ENCODE measurements at places on chromosomes 3 and 15.
A peak's percentile ranks its signal among the peaks of the same experiment; 100 is the strongest.

- no peak for DNase-seq
Observed at GRCh38 chr3:73431183-73431900, 193.4 kb downstream of the PDZRN3 start.

DNA sequence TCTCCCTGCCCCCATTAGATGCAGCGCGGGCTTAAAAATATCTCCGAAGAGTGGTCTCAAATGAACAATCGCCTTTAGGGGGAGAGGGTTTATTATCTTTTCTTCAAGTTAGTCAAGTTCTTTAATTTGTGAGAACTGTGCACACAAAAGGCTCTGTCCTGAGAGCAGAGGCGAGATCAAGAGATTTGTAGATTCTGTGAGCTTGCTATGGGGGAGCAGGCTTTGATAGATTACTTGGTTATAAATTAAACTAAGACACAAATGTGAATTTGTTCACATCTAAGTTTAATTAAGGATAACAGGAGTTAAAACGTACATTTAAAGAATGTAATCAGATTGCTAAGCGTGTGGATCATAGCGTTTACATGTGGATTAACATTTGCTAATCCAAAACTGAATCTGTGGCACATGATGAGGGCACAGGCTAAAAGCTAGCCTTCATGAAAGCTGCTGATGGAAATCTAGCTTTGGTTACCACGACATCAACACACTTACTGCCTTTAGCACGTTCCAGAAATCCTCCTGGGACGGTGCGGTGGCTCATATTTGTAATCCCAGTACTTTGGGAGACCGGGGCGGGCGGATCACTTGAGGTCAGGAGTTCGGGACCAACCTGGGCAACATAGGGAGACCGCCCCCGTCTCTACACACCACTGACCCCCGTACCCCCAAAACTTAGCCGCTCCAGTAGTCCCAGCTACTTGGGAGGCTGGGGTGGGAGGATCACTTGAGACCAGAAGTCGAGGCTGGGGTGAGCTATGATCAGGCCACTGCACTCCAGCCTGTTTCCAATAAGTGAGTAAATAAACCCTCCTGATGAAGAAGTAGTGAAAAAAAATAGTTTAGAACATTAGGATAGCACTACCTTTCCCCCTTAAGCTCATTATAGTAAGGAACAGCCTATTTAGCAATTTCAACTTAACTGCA, 1.0 kb upstream of the PRTG start:
- no peak for DNase-seq

DNA sequence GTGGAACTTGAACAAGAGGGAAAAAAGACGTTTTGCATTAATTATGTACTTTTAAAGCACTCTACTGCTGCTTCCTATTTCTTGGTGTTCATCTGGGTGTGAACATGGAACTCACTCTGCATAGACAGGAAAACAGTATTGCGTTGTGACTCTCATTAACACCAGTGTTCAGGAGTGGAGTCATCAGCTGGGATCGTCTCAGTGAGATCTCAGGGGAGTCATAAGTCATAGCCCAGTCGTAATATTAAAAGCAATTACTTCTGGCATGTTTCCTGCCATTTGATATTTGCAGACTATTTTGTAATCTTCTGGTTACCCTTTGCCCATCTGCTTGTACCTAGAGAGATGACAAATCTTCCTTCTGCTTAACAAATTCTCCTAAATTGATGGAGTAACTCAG, 462.0 kb upstream of the ATP11B start:
- DNase-seq: no peak

GRCh38 chr3:30646181-30646876, 39.9 kb downstream of the TGFBR2 start:
- no peak for DNase-seq

- DNase-seq: no peak
Observed at GRCh38 chr3:152957491-152957890, 122.6 kb downstream of the P2RY1 start.

DNA sequence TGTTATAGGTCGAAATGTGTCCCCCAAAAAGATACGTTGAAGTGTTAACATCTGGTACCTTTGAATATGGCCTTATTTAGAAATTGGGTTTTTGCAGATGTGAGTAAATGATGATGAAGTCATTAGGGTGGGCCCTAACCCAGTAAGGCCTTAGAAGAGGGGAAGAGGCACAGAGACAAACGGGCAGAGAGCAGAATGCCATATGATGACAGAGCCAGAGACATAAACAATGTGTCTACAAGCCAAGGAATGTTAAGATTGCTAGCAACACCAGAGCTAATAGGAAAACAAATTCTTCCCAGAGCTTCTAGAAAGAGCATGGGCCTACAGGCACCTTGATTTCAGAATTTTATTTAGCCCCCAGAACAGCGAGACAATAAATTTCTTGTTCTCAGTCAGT, 693.1 kb upstream of the NECTIN3 start:
- DNase-seq: no peak

DNA sequence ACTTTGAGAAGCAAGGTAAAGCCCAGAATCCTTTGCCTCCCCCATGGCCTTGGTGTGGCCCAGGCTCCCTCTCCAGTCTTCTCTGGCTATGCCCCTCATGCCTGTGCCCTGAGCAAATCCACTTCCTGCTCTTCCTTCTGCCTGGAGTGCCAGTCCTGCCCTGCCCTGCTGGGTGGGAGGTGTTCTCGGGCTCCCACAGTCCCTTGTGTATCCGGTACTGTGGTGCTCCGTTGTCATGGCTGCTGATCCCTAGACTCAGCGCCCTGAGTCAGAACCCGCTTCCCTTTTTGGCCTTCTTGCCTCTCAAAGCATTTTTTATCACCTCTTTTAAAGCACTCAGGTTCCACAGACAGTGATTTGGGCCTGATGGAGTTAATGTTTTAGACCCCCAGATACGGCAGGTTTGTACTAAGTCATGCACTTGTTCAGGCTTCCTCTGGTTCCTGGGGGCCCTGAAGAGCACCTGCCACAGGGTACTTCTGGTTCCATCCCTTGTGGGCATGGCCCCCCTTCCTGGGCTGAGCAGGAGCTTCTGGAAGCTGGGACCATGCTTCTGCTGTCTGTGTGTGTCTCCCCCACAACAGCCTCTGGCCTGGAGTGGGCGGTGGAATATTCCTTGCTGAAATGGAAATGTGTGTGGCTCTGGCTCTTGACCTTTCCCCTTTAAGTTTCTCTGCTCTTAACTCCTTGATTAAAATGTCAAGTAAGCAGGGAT, 29.6 kb upstream of the ADAMTS7 start:
- no peak for DNase-seq

- no peak for DNase-seq
Observed at GRCh38 chr3:108088697-108089096, 2.1 kb downstream of the CD47 start.

- DNase-seq: no peak
Observed at GRCh38 chr3:53224026-53224425, 31.8 kb downstream of the TKT start.

GRCh38 chr3:112767777-112768176, 78.9 kb downstream of the CD200R1L start:
- DNase-seq: no peak

DNA sequence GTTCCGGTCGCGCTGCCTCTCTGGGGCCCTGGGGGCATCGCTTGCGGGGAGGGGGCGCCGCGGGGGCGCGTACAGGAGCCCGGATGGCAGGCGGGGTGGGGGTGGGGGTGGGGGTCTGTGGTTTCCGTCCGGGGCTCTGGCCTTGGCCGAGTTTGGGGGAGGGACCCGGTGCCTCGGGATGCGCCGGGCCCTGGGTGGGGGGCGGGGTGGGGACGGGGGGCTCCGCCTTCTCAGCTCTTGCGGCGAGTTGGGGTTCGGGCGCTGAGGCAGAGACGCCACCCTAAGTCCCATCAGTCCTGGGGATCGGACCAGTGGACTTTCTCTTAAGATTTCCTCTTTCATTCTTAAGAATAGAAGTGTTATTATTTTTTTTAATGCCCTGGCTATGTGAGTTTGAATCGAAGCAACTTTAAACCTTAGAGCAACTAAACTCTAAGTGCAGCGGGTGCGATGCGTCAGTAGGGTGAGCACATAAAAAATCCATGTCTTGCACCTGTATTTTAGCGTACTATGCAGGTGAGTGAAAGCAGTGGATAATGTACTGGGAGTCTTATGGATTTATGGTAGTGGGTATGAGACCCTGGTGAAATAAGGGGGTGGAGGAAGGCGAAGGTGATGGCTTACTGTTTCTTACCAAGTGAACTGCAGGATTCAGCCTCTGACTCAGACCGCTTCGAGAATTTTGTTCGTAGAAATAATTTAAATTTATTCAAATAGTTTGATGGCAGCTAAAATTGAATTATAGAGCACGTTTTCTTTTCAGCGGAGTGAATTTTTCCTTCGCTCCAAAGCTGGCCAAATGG, 762 bp downstream of the CTNNB1 start:
- DNase-seq: peak; percentile 39

- DNase-seq: no peak
Observed at GRCh38 chr3:86175593-86176444, 815.1 kb downstream of the VGLL3 start.

DNA sequence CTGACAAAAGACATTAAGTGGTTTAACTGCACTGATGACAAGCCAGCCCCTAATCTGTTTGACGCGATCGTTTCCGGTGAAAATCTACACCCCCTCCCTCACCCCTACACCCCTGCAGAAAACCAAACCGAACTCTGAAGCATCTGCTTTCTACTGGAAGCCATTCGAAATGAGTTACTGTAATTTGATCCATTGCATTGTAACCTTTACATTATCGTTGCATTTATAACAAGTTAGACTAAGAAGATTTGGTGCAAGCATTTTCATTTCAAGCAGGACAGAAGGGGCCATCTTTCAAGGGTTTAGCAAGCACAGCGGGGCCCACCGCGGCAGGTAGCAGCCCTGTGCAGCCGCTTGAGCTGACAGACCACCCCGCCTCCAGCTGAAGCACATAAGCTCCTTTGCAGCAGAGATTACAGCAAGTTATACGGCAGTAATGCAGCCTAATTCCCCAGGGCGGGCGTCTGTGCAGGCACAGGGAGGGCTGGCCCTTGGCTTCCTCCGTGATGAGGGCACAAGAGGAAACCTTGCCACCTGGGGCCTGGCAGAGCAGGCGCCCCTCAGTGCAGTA, 79.3 kb downstream of the CHSY1 start:
- no peak for DNase-seq

DNA sequence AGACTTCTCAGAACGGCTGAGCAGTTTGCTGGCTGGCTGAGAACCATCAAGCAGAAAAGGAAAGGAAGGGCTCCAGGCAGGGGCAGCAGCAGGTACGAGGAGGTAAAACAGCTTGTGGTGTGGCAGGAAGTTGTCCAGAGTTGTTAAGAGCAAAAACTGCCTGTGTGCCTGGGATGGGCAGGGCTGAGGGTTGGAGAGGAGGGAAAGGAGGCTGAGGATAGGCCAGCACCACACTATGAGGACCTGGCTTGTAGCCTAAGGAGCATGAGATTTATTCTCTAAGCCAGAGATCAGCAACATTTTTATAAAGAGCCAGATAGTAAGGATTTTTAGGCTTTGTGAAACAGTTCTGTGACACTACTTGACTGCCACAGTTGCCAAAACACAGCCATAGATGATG, 8.0 kb downstream of the IGSF10 start:
- DNase-seq: no peak

- DNase-seq: peak; percentile 62
Observed at GRCh38 chr15:74134387-74135027, 4.1 kb downstream of the ISLR2 start.
